ENCODE measurements at places on chromosomes 1 and 21. TPM values are rescaled to one million over a fixed set of nuclear protein-coding genes. Genes with fewer than 3 reads are reported as not detected.
A peak's percentile ranks its signal among the peaks of the same experiment; 100 is the strongest.

Gene NT5C1A
- total RNA-seq, result 14.2 TPM

Gene OR10J1
- total RNA-seq, result not detected

Gene CFHR3
- not detected for total RNA-seq

Gene KCNJ6
- total RNA-seq, result not detected

Gene TFAP2E
- 0.19 TPM for total RNA-seq

Gene RAP1GAP
- total RNA-seq, result 3.6 TPM

Gene MR1
- 2.5 TPM for total RNA-seq

Gene RGS8
- total RNA-seq, result 0.11 TPM

Gene OR2T33
- total RNA-seq, result not detected

Gene FCRL6
- total RNA-seq, result 0.21 TPM

Gene ZBTB7B
- 50.7 TPM for total RNA-seq

Gene FAM167B
- total RNA-seq, result 3.8 TPM

DNA sequence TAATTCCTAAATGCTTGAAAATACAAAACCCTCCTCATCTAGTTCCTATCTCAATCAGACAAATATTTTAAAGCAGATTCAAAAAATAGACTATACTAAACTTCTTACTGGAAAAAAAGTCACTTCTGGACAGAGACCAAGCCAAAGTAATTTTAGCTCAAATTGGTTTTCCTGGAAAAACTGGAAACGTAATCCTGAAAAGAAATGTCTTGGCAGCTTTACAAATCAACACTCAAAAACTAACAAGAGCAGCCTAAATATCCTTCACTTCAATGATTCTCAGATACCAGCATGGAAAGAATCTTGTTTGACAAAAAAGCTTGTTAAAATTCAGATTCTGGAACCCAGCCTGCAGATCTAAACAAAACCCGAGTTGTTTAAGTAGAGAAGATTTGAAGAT is 9.1 kb upstream of the GPR88 start:
- H3K27ac ChIP-seq, result no peak overlapping the region
- no peaks in the 10 kb centered on the region for H3K4me1 ChIP-seq
- DNase-seq, result no peak
- no peaks in the 10 kb centered on the region for H3K27me3 ChIP-seq

DNA sequence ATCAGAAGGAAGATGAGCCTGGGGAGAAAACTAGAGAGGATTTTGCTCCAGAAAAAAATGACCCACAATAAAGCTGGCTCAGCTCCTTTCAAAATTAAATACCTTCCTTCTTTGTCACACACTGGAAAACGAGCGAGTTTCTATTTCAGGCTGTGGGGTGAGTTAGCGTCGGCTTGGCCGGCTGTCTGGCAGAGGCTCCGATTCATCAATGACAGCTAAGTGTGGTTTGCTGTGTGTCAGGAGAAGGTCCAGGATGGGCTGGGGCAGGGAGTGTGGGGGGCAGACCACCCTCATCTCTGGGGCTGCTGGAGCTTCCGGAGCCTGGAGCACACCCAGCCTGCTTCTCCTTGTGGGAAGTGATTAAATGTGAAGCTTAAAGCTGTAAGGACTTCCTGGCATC is 120.2 kb downstream of the ETS2 start:
- DNase-seq, result peak; percentile 72
- no peaks in the 10 kb centered on the region for H3K36me3 ChIP-seq
- peak overlapping the region; percentile 30 for H3K4me3 ChIP-seq

GRCh38 chr1:226048886-226049285 is 13.6 kb upstream of the H3-3A start:
- no peaks in the 10 kb centered on the region for H3K4me1 ChIP-seq
- no peak for DNase-seq

GRCh38 chr1:198042168-198042567 is 114.6 kb upstream of the NEK7 start:
- no peaks in the 10 kb centered on the region for H3K4me1 ChIP-seq
- H3K27ac ChIP-seq, result no peak overlapping the region
- no peak overlapping the region for H3K4me3 ChIP-seq
- no peaks in the 10 kb centered on the region for H3K36me3 ChIP-seq
- no peak for DNase-seq
- H3K27me3 ChIP-seq, result no peaks in the 10 kb centered on the region

DNA sequence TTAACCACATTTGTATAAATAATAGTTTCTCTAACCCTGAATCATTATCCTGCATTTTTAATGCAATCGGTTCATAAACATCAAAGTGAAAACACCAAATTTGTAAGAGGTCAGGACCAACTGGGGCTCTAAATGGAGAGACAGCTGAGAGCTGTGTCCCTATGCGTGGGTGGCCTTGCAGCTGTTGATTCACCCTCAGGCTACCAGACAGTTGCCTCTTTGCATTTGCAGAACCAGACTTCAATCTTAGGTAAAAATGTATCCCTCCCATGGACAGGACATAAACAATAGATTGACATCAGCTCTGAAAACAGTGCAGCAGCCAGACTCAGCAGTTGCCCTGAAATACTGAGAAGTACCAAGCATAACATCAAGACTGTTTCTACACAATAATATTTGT is 8.8 kb upstream of the TGFB2 start:
- no peaks in the 10 kb centered on the region for H3K36me3 ChIP-seq
- no peak overlapping the region for H3K27ac ChIP-seq
- DNase-seq, result no peak
- H3K27me3 ChIP-seq, result no peaks in the 10 kb centered on the region
- H3K4me1 ChIP-seq, result no peaks in the 10 kb centered on the region

- peaks cover 12% of the 10 kb centered on the region for H3K4me1 ChIP-seq
- no peak overlapping the region for H3K4me3 ChIP-seq
- no peak for DNase-seq
- H3K27ac ChIP-seq, result no peak overlapping the region
Measured at GRCh38 chr1:200869753-200870391, 2.9 kb upstream of the GPR25 start.

GRCh38 chr1:51691920-51692319 is 75.0 kb downstream of the OSBPL9 start:
- H3K27me3 ChIP-seq, result no peaks in the 10 kb centered on the region
- H3K4me1 ChIP-seq, result peaks cover 63% of the 10 kb centered on the region
- no peak overlapping the region for H3K4me3 ChIP-seq
- no peak for DNase-seq
- H3K27ac ChIP-seq, result no peak overlapping the region
- no peaks in the 10 kb centered on the region for H3K36me3 ChIP-seq

DNA sequence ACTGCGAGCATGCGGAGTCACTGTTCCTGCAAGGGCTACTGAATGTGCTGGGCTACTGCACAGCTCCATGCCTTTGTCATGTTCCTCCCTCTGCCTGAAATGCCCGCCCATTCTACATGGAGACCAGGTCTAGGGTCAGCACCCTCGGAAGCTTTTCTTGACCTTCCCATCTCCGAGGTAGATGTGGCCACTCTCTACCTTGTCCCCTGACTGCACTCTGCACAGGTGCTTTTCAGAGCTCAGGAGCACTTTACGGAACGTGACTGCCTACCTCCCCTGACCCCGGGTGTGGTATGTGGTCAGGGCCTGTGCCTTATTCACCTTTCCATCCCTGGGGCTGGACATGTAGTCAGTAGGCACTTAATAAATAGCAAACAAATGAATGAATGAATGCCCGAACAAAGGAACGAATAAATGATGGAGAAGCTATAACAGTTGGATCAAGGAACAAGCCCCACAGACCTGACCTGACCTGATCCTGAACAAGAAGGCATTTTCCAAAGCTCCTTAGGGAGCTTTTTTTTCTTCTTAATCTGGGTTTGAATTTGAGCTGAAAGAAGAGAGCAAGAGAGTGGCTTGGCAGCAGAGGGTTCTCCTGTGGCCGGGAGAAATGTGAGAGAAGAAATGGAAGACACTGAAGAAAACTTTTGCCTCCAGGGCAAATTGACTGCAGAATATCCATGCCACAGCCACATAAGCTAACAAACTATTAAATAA is 7.9 kb downstream of the RD3 start:
- H3K27ac ChIP-seq, result no peak overlapping the region
- H3K4me1 ChIP-seq, result no peaks in the 10 kb centered on the region
- H3K27me3 ChIP-seq, result no peaks in the 10 kb centered on the region

GRCh38 chr1:7733276-7733675 is 37.8 kb upstream of the VAMP3 start:
- no peak overlapping the region for H3K4me3 ChIP-seq
- no peaks in the 10 kb centered on the region for H3K4me1 ChIP-seq
- no peak overlapping the region for H3K27ac ChIP-seq
- no peaks in the 10 kb centered on the region for H3K27me3 ChIP-seq

DNA sequence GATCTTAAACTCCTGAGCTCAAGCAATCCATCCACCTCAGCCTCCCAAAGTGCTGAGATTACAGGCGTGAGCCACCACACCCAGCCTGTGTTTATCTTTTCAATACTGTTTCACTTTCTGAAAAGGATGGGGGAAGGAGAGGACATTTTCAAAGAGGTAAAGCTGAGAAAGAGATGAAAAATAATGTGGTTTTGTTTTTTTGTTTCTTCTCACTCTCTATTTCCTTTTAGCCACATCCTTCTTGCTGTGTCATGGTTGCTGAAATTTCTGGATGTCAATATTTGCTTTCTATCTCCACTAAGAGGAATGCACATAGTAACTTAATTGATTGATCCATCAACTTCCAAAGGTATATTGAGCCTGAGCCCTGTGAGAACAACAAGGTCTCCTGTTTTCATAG is 6.4 kb upstream of the C1orf21 start:
- no peak for DNase-seq
- no peak overlapping the region for H3K4me3 ChIP-seq
- no peaks in the 10 kb centered on the region for H3K27me3 ChIP-seq
- H3K4me1 ChIP-seq, result no peaks in the 10 kb centered on the region
- H3K36me3 ChIP-seq, result no peaks in the 10 kb centered on the region
- no peak overlapping the region for H3K27ac ChIP-seq

- H3K4me1 ChIP-seq, result peaks cover 100% of the 10 kb centered on the region
- no peaks in the 10 kb centered on the region for H3K27me3 ChIP-seq
- no peak overlapping the region for H3K4me3 ChIP-seq
- H3K27ac ChIP-seq, result peak overlapping the region; percentile 94
Measured at GRCh38 chr1:226984521-226985238, 44.6 kb downstream of the COQ8A start.

DNA sequence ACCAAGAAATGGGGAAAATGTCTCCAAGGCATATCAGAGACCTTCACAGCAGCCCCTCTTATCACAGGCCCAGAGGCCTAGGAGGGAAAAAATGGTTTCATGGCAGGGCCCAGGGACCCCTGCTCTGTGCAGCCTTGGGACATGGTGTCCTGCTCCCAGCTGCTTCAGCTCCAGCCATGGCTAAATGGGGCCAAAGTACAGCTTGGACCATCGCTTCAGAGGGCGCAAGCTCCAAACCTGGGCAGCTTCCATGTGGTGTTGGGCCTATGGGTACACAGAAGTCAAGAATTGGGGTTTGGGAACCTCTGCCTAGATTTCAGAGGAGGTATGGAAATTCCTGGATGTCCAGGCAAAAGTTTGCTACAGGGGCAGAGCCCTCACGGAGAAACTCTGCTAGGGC is 282.4 kb upstream of the BEND5 start:
- H3K36me3 ChIP-seq, result no peaks in the 10 kb centered on the region
- no peaks in the 10 kb centered on the region for H3K27me3 ChIP-seq
- no peaks in the 10 kb centered on the region for H3K4me1 ChIP-seq
- no peak for DNase-seq
- H3K27ac ChIP-seq, result no peak overlapping the region
- H3K4me3 ChIP-seq, result no peak overlapping the region

GRCh38 chr21:46112725-46113215 is 14.9 kb downstream of the COL6A2 start:
- H3K27me3 ChIP-seq, result no peaks in the 10 kb centered on the region
- peak; percentile 11 for DNase-seq
- peaks cover 61% of the 10 kb centered on the region for H3K36me3 ChIP-seq

DNA sequence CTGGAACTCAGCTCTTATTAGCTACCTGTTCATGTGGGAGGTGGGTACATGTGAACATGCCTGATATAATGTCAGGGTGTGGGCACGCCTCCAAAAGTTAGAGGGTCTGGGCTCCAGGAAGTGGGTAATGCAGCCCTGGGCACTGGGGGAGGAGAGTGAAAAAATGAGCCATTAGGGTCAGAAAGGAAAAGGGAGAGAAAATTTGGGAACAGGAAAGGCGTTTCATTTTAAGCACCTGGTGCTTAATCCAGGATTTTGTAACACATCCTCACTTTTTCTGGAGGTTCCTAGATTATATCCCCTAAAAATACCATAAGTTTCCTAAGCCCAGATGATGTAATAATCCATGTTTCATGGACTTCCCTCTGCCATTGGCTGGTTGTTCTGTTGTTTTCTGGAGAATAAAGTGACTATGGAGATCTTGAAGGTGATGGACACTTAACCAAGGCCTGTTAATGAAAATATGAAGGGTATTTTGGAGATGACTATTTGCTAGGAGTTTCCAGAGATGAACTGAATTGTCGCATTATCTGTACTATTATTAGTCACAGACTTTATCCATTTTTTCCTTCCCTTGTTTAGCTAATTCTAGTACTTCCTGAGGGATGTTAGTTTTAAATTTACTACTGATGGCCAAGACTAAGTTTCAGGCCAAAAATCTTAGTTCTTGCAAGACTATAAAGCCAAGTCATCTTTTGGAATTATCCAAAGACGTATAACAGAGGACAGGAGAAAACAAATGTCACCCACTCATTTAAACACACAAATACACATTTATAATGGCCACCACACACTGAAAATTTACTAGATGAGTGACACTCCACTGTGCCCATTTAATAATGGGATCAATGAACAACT is 24.4 kb upstream of the TARBP1 start:
- no peaks in the 10 kb centered on the region for H3K27me3 ChIP-seq
- peaks cover 19% of the 10 kb centered on the region for H3K4me1 ChIP-seq
- H3K27ac ChIP-seq, result peak overlapping the region; percentile 73
- no peaks in the 10 kb centered on the region for H3K36me3 ChIP-seq
- no peak overlapping the region for H3K4me3 ChIP-seq

DNA sequence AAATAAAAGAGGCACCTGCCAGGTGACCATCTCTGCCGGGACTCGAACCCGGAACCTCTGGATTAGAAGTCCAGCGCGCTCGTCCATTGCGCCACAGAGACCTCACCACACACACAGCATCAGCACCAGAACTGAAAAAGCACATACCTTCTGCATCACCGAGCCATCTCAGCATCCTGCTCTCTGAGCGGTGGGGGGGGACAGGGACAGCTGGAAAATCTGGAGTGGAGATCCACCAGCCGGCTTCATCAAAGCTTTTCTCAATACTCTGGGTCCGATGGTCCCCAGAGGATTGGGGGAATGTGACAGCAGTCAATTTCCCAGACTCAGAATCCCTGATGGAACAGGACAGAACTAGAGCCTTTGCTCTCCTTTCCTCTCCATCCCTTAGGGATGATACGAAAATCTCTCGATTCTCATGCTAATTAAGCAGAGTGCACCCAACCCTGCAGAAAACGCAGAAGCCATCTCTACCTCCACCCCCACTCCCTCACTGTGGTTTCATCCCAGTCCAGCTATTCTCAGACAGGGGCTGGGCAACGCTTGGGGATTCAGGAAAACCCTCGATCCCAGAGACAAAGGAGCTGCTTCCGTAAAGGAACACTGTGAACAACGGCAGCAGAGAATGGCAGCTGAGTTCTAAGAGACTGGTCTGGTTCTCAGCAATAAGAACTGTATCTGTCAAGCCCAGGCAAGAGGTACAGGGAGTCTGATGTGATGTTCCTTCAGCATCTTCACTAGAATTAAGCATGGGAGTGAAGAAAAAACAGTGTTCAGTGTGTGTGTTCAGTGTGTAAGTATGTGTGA is 29.6 kb upstream of the CADM3 start:
- peaks cover 35% of the 10 kb centered on the region for H3K27me3 ChIP-seq
- no peaks in the 10 kb centered on the region for H3K36me3 ChIP-seq
- no peak overlapping the region for H3K27ac ChIP-seq
- H3K4me3 ChIP-seq, result no peak overlapping the region
- no peaks in the 10 kb centered on the region for H3K4me1 ChIP-seq
